ENCODE measurements at places on chromosomes 7 and 10.

DNA sequence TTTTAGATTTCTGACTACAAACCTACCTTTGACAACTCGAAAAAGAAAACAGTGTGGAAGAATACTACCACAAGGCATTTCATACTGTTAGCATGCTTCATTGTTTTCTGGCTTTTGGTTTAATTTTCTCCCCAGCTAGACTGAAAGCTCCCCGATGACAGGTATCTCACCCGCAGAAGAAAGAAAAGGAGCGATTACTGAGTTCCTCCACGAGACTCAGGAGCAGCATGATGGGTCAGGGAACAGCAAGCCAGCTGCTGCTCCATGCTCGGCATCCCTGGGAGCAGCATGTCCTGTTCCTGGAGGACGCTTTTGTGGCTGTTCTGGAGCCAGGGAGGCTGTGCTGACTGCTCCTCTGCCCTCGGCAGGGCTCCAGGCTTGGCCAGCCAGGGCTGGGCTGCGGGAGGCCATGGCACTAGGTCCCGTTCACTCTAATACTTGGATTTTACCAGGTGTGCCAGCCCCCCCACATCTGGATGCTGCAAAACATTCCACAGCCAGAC is 133.4 kb downstream of the PRKAG2 start:
- DNase-seq, result no peak

DNA sequence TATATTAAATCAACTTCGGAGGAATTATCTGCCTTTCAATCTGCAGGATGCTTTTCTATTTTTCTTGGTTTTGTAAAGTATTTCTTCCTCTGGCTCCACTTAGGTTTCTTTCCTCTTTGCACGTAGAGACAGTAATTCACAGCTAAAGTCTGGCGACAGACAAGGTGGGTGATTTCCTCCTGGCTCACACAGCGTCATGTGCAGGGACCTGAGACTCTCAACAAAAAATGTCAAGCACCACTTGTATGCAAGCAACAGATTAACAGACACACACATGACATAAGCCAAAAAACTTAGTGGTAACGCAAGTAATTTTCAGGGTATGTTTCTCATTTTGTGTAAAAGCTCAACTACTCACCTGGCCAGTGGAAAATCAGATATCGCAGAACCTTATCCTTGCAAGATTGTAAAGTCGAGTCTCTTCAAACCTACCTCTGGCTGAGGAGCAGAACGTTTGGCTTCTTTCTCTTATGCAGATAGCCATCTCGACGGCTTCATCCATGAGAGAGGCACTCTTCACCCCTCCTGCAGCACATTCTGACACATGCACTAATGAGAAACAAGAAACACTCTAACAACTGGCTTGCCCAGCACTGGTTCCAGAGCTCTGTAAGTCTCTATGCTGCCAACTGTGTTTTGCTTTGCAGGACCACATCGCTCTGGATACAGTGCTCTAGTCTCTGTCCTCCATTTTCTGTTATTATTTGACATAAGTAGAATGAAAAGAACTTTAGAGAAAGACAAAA is 188.0 kb downstream of the CDCA7L start:
- no peak for DNase-seq

DNA sequence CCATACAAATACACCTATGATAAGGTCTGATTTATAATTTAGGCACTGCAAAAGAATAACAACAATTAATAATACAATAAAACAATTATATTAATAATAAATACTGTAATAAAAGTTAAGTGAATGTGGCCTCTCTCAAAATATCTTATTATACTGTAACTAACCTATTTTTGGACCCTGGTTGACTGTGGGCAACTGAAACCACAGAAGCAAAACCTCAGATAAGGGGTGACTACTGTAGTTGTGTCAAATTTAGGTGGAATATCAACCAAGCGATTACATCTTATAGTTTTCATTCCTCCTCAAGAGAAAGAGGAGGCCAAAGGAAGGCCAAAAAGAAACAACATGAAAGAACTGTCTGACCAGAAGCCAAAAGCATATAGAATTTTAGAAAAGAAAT is 103.9 kb downstream of the SKAP2 start:
- no peak for DNase-seq

DNA sequence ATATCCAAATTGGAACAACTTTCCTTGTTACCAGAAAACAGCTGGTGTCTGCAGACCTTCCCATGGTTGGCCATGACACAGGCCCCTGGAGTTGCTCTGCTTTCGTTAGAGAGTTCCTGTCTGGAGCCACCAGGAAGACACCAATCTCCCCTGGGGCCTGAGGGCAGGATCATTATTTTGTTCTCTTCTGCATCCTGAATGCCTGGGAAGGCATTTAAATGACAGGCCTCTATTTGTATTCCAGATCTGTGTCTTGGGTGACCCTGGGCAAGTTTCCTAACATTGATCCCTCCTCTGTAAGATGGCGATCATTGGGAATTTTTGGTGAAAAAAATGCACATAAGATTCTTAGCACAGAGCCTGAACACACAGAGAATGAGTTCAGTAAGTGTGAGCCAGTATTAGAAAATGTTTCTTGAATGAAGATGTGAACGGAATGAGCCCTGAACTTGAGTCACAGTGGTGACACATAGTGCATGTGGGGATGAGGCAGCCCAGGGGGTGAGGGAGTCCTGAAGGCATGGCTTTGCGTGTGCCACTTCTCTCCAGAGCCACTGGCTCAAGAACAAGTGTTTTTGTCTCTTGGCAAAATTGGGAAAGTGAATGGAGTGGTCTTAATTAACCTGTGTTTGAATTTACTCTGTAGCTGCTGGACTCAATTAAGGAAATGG is 28.4 kb downstream of the BMPER start:
- DNase-seq, result no peak

GRCh38 chr10:5281356-5281755 is 83.4 kb upstream of the UCN3 start:
- DNase-seq, result no peak

DNA sequence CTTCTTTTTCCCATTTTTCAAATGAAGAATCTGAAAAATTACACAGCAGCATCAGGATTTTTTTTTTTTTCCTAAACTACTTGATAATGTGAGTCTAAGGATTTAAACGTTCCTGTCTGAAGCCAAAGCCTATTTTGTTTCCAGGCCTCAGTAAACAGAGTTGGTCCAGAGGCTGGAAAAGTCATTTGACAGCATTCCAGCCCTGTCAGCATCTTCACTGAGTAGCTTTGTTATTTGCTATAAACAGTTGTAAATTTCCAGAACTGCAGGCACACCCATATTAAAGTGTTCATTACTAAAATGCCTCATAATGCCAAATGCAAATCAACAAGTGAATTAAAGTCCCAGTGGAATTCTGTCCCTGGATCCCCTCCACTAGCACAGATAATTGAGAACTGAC is 35.5 kb upstream of the KMT2E start:
- no peak for DNase-seq

DNA sequence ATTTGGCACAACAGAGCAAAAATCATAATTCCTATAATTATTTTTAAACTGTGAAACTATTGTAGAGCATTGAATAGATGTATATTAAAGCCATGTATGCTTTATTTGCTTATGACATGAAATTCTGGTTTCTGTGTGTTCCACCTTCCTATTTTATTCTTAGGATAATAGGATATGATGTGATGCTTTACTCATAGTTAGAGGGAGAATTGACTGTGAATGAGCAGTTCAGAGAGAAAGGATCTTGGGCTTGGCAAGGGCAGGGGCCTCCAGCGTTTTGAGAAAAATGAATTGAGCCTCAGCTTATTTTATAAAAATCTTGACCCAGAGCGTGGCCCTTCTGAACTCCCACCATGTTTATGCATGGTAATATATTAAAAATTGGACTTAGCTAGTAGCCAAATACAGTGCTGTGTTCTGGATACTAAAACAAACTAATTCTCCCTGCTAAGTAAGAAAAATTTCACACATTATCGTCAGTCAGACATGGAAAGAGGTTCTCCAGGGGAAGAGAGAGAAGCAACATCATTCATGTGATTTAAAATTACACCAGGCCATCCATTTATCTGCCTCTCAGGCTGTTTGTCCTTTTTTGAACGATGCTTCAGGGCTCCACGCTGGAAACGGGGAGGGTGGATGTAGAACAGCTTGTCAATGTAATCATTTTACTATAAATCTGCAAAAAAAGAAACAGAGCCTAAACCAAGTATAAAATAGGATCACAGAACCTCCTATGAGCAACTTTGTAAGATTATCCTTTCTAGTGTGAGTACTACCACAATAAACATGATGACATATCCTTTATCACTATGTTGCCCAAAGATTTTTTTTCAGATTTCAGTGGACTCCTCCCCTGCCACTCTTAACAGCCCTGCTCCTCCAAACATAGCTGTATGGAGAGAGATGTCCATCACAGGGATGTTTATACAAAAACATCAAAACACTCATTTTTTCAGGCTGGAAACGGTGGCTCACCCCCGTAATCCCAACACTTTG is 258.1 kb upstream of the C7orf33 start:
- DNase-seq, result no peak

All from NCI-H1436 (cell line).